ENCODE measurements at places on chromosomes 2 and 18. TPM values are rescaled to one million over a fixed set of nuclear protein-coding genes. Genes with fewer than 3 reads are reported as not detected.

- DNase-seq: no peak
- no peaks in the 10 kb centered on the region for H3K4me1 ChIP-seq
- no peak overlapping the region for H3K27ac ChIP-seq
- no peaks in the 10 kb centered on the region for H3K27me3 ChIP-seq
- no peaks in the 10 kb centered on the region for H3K36me3 ChIP-seq
- no peak overlapping the region for H3K4me3 ChIP-seq
Measured at GRCh38 chr18:30727849-30728248, 314.7 kb downstream of the DSC3 start.

- no peak overlapping the region for H3K27ac ChIP-seq
- DNase-seq: no peak
- H3K27me3 ChIP-seq: no peaks in the 10 kb centered on the region
- H3K4me1 ChIP-seq: no peaks in the 10 kb centered on the region
- no peaks in the 10 kb centered on the region for H3K36me3 ChIP-seq
Measured at GRCh38 chr2:77552956-77553355, 30.8 kb upstream of the LRRTM4 start.

- no peak overlapping the region for H3K4me3 ChIP-seq
- peaks cover 35% of the 10 kb centered on the region for H3K36me3 ChIP-seq
- no peaks in the 10 kb centered on the region for H3K27me3 ChIP-seq
Measured at GRCh38 chr2:101881131-101881530, 110.6 kb upstream of the IL1R2 start.

DNA sequence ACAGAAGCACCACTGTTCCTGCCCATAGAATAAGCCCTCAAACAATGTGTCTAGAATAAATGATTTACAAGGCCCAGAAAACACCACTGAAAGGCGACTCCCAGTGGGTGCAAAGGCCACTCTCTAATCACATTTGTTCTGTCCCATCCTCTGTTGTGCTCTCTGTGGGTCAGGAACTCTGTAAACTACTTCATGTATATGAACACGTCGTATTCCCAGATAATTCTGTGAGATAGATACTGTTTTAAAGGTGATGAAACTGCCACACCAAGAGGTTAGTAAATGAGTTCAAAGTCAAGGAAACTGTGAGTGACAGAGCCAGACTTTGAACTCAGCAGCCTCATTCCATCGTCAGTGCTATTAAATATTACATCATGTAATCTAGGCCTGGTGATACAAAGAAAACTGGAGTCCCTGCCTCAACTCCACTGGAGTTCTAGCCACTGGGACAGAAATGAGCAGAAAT is 269.7 kb upstream of the DCC start:
- no peak overlapping the region for H3K4me3 ChIP-seq
- no peak for DNase-seq
- H3K27ac ChIP-seq: no peak overlapping the region
- no peaks in the 10 kb centered on the region for H3K4me1 ChIP-seq

DNA sequence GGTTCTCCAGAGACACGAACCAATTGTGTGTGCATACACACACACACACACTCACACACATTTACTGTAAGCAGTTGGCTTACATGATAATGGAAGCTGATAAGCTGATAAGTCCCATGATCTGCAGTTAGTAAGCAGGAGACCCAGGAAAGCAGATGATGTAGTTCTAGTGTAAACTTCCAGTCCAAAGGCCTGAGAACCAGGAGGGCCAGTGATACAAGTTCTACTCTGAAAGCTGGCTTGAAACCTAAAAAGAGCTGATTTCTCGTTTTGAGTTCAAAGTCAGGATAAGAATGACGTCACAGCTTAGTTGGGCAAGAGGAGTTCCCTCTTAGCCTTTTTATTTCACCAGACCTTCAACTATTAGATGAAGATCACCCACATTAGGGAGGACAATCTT is 558.8 kb upstream of the PIK3C3 start:
- no peaks in the 10 kb centered on the region for H3K36me3 ChIP-seq

DNA sequence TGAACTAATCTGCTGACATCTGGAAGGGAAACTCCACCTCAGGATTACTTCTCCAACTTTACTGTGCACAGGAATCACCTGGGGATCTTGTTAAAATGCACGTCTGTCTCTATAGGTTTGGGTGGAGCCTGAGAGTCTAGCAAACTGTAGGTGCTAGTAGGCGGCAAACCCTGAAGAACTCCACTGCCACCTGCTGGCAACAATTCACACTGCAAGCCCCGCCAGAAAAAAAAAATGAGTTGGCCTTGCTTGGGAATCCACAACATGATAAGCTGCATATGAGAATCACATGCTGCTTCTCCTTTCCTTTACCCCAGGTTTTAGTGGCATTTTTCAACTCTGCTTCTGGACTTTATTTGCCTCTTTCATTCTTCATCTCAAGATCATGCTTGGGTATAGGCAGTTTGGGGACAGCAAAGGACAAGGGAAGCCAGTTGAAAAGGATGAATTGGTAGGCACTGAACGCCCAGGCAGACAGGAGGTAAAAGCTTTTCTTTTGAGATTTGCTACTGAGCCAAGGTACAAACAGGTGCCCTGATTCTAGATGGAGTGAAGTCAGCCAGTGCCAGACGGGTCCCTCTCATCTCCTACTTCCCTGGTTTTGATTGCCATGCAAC is 88.8 kb downstream of the VIT start:
- DNase-seq: no peak
- H3K4me3 ChIP-seq: no peak overlapping the region
- peaks cover 10% of the 10 kb centered on the region for H3K4me1 ChIP-seq
- no peaks in the 10 kb centered on the region for H3K36me3 ChIP-seq
- no peak overlapping the region for H3K27ac ChIP-seq

GRCh38 chr18:42807887-42808286 is 307.6 kb downstream of the RIT2 start:
- H3K27ac ChIP-seq: no peak overlapping the region
- H3K27me3 ChIP-seq: no peaks in the 10 kb centered on the region
- H3K36me3 ChIP-seq: no peaks in the 10 kb centered on the region
- DNase-seq: no peak
- no peak overlapping the region for H3K4me3 ChIP-seq
- no peaks in the 10 kb centered on the region for H3K4me1 ChIP-seq

GRCh38 chr2:208183972-208184705 is 5.7 kb downstream of the C2orf80 start:
- H3K27ac ChIP-seq: no peak overlapping the region
- H3K4me1 ChIP-seq: no peaks in the 10 kb centered on the region
- H3K36me3 ChIP-seq: no peaks in the 10 kb centered on the region

DNA sequence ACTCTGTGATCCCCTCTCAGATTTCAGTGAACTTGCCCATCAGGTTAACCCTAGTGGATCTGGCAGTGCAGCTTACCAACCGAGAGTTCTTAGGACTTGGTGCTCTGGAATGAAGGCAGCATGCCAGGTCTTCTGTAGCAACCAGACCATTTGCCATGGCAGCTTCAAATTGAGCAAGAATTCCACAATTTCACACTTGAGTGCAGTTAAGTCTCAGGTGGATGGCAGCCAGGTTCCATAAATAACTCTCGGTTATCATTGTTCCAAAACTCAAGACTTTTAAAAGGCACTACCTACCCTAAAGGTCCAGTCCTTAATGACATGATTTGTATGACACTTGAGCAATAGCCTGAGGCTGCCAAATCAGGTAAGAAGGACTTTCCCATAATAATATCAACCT is 48.1 kb downstream of the GALNT3 start:
- H3K27me3 ChIP-seq: no peaks in the 10 kb centered on the region
- no peak overlapping the region for H3K27ac ChIP-seq
- no peaks in the 10 kb centered on the region for H3K36me3 ChIP-seq
- no peaks in the 10 kb centered on the region for H3K4me1 ChIP-seq

The TUBA3E gene
- not detected for total RNA-seq

The FIGN gene
- total RNA-seq: 5.8 TPM

Data from esophagus muscularis mucosa (tissue), 4 donors.